ENCODE measurements at places on chromosomes 16 and 17.
A peak's percentile ranks its signal among the peaks of the same experiment; 100 is the strongest.

DNA sequence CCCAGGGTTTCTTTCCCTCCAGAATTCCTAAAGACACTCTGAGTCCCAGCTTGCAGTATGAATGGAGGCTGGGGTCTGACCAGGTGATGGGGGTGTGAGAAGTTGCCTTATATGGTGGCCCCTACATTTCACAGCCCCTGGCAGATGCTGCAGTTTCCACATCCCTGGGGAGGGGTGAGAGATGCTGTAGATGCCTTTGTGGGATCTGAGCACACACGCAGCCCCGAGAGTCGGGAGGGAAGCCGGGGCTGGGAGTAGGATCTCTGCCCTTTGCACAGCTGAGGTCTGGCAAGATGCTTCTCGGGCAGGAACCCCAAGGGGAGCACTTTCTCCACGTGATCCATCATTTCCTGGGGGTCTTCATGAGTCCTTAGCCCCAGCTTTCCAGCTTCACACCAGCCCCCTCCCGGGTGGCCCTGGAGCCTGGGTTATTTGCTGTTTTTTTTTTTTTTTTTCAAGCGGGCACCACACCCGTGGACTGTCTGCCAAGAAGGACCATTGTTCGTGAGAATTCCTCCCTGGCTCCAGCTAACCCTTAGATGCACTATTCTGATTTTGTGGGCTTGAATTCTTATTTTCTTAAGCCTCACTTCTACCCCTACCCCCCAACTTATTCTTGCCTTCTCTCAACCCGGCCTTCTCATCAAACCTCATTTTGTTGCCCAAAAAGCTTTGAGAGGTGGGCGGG lies 50.6 kb downstream of the NTN1 start:
- DNase-seq = no peak

GRCh38 chr17:19508577-19508867 lies 25.1 kb upstream of the SLC47A1 start:
- DNase-seq = no peak

- DNase-seq = no peak
These were observed 2.3 kb upstream of the RPH3AL start for GRCh38 chr17:354651-355556.

GRCh38 chr16:79716645-79717332 lies 116.3 kb upstream of the MAF start:
- no peak for DNase-seq

DNA sequence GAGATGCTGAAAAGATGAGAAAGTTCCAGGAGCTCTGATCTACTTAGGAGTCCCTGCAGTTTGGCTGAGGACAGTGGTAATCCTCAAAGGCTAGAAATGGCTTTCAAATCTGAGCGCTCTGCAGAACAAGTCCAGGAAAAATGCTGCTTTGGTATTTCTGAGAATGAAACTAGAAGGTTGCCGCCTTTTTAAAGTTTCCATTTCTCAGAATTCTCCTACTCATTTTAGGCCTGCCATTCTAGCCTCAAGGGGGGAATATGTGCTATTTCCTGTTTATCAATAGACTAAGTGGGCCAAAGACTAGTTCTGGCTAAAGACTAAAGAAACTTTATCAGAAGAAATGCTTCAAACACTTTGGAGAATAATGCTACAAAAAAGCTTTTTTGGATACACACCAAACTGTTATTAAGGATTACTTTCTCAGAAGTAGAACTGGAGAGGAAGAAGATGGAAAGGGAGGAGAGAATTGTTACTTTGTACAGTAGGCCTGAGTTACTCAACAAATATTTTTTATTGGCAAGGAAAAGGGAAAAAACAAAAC lies at the start of gene SLFN12L:
TSS of gene SLFN12L (minus strand) at position 78 of the 541 bp plus-strand sequence. CDS start 15,314 bp downstream, outside the sequence.
- no peak for DNase-seq

- DNase-seq = no peak
These were observed 14.2 kb downstream of the CX3CL1 start for GRCh38 chr16:57386381-57386951.

DNA sequence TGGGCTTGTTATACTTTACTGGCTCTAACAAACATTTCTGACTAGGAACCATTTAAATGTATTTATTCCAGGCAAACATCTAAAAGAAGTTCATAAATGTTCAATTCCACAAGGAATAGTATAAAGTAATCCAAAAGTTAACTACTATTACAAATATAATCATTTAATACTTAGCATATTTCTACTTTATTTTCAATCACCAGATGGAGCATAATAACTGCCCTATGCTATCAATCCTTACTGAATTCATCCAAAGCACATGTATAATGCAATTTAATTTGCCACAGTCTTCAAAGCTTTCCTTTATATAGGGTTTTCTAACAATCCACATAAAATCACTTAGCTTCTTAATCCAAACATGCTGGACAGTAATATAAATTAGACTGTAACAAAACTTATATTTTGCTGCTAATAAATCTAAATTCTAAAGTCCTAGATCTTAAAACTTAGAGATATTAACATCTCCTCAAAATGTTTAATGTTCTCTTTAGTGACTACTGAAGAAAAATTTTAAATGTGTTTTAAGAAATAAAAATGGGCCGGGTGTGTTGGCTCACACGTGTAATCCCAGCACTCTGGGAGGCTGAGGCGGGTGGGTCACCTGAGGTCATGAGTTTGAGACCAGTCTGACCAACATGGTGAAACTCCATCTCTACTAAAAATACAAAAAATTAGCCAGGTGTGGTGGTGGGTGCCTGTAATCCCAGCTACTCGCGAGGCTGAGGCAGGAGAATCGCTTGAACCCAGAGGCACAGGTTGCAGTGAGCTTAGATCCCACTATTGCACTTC lies 5.9 kb downstream of the MEIOB start:
- DNase-seq = no peak

DNA sequence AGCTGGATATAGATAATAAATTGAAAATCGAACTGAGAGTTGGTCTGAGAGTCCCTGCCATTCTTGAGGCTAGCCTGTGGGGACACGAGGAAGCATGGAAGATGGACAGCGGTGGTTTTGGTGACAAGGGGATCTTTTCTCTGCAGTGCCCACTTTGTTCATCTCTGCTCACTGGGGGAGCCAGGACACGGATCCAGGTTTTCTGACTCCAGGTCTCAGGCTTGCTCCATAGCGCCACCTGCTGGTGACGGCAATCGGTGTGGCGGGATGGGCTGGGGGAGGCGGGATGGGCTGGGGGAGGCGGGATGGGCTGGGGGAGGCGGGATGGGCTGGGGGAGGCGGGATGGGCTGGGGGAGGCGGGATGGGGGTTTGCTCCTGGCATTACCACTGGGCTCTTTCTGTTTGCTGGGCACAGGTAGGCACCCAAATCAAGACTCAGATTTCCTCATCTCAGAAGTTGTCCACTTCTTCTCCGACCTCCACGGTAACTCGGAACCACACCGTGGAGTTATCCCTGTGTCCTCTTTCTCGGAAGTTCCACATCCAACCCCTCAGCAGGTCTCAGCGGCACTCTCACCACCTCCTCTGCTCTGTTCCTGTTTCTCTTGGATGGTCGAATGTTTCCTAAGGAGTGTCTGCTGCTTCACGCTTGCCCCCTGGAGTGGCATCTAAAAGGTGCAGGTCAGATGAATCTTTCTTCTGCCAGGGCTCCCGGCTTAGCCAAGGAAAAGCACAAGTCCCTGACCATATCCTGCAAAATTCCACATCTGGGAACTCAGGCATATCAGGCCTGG lies 142.4 kb downstream of the CYLD start:
- DNase-seq = no peak

DNA sequence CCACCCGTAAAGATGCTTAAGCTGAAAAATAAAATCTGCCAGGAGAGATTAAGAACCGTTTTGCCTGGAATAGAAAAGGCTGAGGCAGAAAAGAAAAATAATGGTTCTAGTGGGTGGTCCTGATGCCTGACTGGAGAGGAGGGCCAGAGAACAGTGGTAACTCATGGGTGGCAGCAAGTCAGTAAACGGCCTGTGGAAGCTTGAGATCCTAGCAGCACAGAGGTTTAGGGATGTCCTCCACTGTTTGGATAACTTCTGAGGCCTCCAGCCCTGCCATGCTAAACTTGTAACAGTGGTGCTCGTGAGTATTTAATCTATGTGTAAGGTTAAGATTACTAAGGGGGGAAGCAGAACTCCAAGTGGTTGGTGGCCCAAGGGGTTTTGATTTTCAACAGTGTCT lies 21.2 kb upstream of the PHAF1 start:
- no peak for DNase-seq

GRCh38 chr16:79303959-79304387 lies 296.6 kb downstream of the MAF start:
- no peak for DNase-seq

DNA sequence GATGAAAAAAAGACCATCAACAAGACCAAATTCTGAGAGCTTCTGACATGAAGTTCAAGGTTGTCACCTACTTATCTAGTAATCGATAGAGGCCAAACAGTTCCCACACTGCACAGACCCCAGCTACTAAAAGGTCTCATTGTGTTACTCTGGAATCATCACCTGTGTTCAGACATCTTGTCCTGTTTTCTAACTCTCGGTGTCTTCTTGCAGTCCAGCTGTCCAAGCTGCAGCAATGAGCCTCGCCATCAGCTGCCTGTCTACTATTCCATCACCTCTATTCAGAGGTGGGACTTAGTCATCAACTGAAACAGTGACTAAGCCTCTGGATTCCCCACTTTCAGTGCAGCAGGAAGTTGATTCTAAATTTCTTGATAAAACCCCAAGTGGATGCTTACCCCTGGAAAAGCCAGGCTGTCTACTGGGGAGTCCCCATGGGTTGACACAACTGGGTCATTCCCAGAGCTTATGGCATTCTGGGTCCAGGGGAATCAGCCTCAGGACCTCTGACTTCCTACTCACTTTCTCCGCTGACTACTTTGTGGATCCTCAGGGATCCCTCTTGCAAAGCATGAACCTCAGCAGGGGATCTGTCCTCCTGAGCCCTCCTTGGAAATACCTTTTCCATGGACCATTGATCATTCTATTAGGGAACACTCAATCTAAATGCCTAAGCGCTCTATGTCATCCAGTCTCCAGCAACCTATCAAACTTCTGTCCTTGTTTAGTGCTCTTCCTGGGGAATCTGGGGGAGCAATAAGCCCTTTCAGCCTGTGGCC lies 46.5 kb downstream of the HNF1B start:
- DNase-seq = no peak

GRCh38 chr17:43570518-43570928 lies 24.4 kb upstream of the ETV4 start:
- no peak for DNase-seq

- no peak for DNase-seq
These were observed 10.7 kb upstream of the EPOP start for GRCh38 chr17:38685491-38685890.

DNA sequence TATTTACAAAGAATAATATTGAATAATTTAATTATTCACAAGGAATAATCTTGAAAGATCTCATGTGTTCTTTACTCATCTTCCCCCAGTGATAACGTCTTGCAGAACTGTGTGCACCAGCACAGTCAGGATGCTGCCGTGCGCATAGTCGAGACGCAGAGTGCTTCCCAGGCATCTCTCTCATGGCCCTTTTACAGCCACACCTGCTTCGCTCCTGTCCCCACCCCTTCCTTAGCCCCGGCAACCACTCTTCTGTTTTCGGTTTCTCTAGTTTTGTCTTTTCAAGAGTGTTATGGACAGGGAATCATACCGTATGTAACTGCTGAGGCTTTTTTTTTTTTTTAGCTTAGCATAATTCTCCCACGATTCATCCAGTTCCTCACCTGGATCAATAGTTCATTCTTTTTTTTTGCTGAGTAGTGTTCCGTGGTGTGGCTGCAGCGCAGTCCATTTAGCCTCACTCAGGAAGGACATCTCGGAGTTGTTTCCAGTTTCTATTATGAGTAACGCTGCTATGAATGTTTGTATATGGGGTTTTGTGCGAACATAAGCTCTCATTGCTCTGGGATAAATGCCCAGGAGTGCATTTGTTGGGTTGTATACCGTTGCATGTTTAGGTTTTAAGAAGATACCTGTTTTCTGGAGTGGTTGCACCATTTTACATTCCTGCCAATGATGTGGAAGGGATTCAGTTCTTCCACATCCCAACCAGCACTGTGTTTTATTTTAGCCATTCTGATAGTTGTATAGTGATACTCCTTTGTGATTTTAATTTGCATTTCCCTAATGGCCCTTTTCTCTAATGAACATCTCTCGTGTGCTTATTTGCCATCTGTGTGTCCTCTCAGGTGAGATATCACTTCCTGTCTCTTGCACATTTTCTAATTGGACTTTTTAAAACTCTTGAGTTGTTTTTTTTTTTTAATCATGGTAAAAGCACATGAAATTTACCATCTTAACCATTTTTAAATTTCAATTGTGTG lies 47.6 kb downstream of the SEC14L1 start:
- DNase-seq = no peak

DNA sequence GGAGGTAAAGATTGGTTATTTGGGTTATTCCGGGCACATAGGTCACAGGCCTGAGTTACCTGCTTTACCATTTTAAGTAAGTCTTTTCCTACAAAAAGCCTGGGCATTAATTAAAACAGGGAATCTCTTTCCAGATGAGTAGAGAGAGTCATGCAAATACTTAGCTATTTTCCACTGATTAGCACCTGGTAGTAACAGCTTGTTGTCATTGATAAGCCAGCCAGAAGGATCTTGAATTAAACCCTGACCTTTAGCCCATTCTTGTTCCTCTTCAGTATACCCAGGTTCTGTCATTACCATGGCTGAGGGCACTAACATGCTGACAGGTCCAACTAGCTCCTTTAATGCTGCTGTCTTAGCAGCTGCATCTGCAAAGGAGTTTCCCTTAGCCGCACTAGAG lies 44.4 kb upstream of the ARL4D start:
- DNase-seq = no peak

- DNase-seq = no peak
These were observed 661 bp downstream of the RFWD3 start for GRCh38 chr16:74666010-74666421.

GRCh38 chr16:85593494-85594221 lies 19.5 kb upstream of the GSE1 start:
- no peak for DNase-seq

- no peak for DNase-seq
These were observed 375.3 kb downstream of the WWOX start for GRCh38 chr16:78474762-78475161.

GRCh38 chr17:21353326-21354010 lies 22.7 kb upstream of the KCNJ12 start:
- DNase-seq = no peak

GRCh38 chr16:10983159-10983558 lies 38.8 kb downstream of the CLEC16A start:
- no peak for DNase-seq

GRCh38 chr17:19005137-19005773 lies 691 bp upstream of the FAM83G start:
- no peak for DNase-seq

- DNase-seq = no peak
These were observed 8.2 kb downstream of the CES2 start for GRCh38 chr16:66943426-66944053.

GRCh38 chr16:31010585-31011325 lies at the start of gene STX1B:
Gene STX1B, minus strand, starts transcription at chr16:31010638. Its CDS starts 242 bp downstream, at chr16:31010396.
- peak; percentile 21 for DNase-seq

- DNase-seq = no peak
These were observed 526 bp downstream of the MOSMO start for GRCh38 chr16:22008215-22009059.

GRCh38 chr17:80089762-80090161 lies 11.6 kb upstream of the GAA start:
- DNase-seq = no peak

Measured in stimulated activated CD8-positive, alpha-beta memory T cell treated with anti-CD3 and anti-CD28 coated beads, Interleukin-4, amount 100 ng/mL, for 1 hour (primary cell).